ENCODE measurements at places on chromosomes 2 and 18. TPM values are rescaled to one million over a fixed set of nuclear protein-coding genes. Genes with fewer than 3 reads are reported as not detected.

Gene MFSD6
- 4.9 TPM for total RNA-seq

DNA sequence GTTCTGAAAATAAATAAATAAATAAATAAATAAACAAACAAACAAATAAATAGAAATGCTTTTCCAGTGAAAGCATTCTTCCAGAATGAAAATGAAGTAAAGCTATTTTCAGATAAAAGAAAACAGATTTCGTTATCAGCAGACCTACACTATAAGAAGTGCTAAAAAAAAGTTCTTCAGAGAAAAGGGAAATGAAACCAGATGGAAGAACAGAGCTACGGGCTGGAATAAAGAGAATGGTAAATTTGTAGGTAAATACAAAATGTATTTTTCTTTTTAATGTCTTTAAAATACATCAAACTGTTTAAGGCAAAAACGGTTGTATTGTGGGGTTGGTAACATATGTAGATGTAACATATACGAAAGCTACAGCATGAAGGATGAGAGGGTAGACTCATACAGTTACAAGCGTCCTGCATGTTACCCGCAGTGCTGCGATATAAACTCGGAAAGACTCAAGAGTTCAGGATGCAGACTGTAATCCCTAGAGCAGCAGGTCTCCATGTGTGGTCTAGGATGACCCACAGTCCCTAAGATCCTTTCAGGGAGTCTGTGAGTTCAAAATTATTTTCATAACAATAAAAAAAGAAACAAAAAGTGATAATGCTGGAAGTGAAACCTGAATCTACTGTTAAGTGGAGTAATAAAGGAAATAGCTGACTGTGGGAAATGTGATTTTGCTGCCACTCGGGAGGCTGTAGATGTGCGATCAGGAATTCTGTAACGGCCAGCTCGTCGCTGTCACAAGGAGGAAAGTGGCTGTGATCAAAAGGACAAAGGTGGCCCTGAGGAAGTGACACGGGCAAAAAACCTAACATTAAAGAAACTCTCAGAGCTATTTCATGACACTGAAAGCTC lies 5.3 kb upstream of the RAB12 start:
- H3K36me3 ChIP-seq = no peaks in the 10 kb centered on the region
- peaks cover 20% of the 10 kb centered on the region for H3K27me3 ChIP-seq
- no peak overlapping the region for H3K27ac ChIP-seq
- no peak overlapping the region for H3K4me3 ChIP-seq
- H3K4me1 ChIP-seq = peaks cover 8% of the 10 kb centered on the region

DNA sequence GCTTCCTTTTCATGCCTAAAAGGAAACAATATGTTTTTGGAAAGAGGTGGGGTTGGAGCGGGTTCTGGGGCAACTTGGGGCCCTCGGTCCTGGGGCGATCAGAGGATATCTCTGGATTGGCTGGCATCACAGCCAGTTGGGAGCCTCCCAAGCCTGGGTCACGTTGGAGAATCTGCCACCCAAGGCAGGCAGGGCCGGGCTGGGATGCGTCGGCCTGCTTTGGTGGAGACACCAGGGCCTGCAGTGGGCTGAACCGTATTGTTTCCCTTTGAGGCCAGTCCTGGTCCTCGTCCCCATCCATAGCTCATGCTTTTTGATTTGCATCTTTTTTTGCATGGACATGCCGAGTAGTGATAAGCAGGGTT lies 235.8 kb downstream of the ATAD2B start:
- DNase-seq = no peak
- H3K27ac ChIP-seq = no peak overlapping the region
- H3K4me3 ChIP-seq = no peak overlapping the region
- no peaks in the 10 kb centered on the region for H3K27me3 ChIP-seq
- no peaks in the 10 kb centered on the region for H3K4me1 ChIP-seq

- peak; percentile 8 for DNase-seq
- no peaks in the 10 kb centered on the region for H3K27me3 ChIP-seq
- no peak overlapping the region for H3K27ac ChIP-seq
- no peaks in the 10 kb centered on the region for H3K4me1 ChIP-seq
Measured at GRCh38 chr2:209547726-209548125, 123.9 kb downstream of the MAP2 start.

DNA sequence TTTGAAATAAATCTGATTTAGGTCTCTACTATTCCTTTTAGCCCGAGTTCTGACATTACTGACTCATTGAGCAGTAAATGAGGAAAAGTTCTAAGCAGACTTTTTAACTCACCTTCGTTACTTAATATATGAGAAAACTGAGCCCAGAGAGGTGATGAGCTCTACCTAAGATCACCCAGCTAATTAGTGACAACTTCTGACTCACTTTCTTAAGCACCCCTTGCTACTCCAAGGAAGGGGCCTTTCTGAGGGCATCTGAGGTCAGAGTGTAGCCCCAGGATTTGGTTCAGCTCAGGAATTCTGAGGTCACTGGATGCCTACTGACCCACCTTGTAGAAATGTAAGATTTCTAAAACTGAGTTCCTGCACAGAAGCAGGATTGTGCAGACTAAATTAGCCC lies 102.2 kb upstream of the FZD5 start:
- H3K36me3 ChIP-seq = no peaks in the 10 kb centered on the region
- H3K4me3 ChIP-seq = no peak overlapping the region
- DNase-seq = no peak
- H3K4me1 ChIP-seq = peaks cover 16% of the 10 kb centered on the region
- no peak overlapping the region for H3K27ac ChIP-seq

Gene PRPF40A
- 72.1 TPM for total RNA-seq
